ENCODE measurements at places on chromosomes 12 and 14.

GRCh38 chr12:14422516-14423230 lies 57.2 kb downstream of the ATF7IP start:
- H3K27ac ChIP-seq, result no peak overlapping the region
- H3K4me3 ChIP-seq, result no peak overlapping the region
- no peaks in the 10 kb centered on the region for H3K36me3 ChIP-seq
- no peaks in the 10 kb centered on the region for H3K27me3 ChIP-seq

GRCh38 chr14:29857551-29857950 lies 70.1 kb downstream of the PRKD1 start:
- no peaks in the 10 kb centered on the region for H3K4me1 ChIP-seq
- DNase-seq, result no peak
- no peaks in the 10 kb centered on the region for H3K27me3 ChIP-seq
- no peaks in the 10 kb centered on the region for H3K36me3 ChIP-seq
- no peak overlapping the region for H3K27ac ChIP-seq

DNA sequence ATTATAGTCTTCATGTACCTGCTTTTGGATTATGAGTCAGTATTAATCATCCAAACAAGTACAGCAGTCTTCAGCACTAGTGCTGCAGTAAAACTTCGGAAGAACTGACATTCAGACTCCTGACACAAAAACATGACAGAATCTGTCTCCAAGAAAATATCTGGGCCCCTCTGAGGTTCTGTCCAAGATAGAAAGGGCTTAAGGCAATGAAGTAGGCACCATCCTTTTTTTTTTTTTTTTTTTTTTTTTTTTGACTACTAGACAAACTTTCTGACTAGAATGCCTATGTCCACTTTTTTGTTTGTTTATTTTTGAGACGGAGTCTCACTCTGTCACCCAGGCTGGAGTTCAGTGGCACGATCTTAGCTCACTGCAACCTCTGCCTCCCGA lies 112.5 kb downstream of the MED13L start:
- peak overlapping the region; percentile 5 for H3K27ac ChIP-seq
- no peak for DNase-seq
- H3K27me3 ChIP-seq, result no peaks in the 10 kb centered on the region

DNA sequence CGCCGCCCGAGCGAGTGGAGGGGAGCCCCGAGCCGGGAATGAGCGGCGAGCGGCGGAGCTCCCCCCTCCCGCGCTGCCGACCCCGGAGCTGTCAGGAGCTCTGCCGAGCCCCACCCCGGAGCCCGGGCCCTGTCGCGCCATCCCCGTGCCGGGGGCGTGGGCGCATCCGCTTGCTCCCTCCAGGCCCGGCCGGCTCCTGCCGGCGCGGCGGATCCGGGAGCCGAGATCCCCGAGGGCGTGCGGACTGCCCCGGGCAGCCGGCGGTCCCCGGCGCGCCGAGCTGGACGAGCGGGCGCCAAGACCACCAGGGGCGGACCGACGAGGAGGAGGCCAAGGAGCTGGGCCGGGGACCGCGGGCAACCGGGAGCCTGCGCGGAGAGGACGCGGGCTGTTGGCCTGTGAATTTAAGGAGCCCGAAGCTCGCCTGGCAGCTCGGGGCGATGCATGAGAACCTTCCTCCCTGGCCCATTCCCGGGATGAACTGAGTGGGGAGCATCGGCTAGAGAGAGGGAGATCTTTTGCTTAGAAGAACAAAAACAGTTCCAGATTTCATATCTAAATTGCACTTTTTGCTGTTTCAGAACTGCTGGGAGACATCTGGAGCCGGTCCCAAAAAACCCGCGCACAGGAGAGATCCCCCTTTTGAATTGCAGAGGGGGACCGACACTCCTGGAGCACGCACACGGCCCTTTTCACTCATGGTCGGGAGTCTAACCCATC lies 2.0 kb downstream of the PTHLH start:
- DNase-seq, result no peak
- H3K27ac ChIP-seq, result peak overlapping the region; percentile 86

GRCh38 chr14:98408713-98409112 lies 863.3 kb downstream of the BCL11B start:
- no peaks in the 10 kb centered on the region for H3K27me3 ChIP-seq
- no peaks in the 10 kb centered on the region for H3K36me3 ChIP-seq
- no peaks in the 10 kb centered on the region for H3K4me1 ChIP-seq
- H3K4me3 ChIP-seq, result no peak overlapping the region
- no peak for DNase-seq

- no peaks in the 10 kb centered on the region for H3K4me1 ChIP-seq
- no peak overlapping the region for H3K4me3 ChIP-seq
- no peak for DNase-seq
- peak overlapping the region; percentile 77 for H3K27ac ChIP-seq
- H3K36me3 ChIP-seq, result no peaks in the 10 kb centered on the region
These were observed 57.8 kb downstream of the GALNT16 start for GRCh38 chr14:69317780-69318179.

- H3K4me1 ChIP-seq, result peaks cover 4% of the 10 kb centered on the region
- H3K27me3 ChIP-seq, result no peaks in the 10 kb centered on the region
- H3K27ac ChIP-seq, result peak overlapping the region; percentile 67
- DNase-seq, result peak; percentile 24
- no peaks in the 10 kb centered on the region for H3K36me3 ChIP-seq
These were observed 15.4 kb downstream of the TRIM9 start for GRCh38 chr14:51079489-51079888.

- no peak for DNase-seq
- no peak overlapping the region for H3K4me3 ChIP-seq
- no peaks in the 10 kb centered on the region for H3K36me3 ChIP-seq
- no peaks in the 10 kb centered on the region for H3K27me3 ChIP-seq
- H3K27ac ChIP-seq, result peak overlapping the region; percentile 5
These were observed 2.3 kb downstream of the ARHGEF25 start for GRCh38 chr12:57613427-57614109.

- H3K27ac ChIP-seq, result no peak overlapping the region
- no peaks in the 10 kb centered on the region for H3K27me3 ChIP-seq
- no peak for DNase-seq
- no peak overlapping the region for H3K4me3 ChIP-seq
- no peaks in the 10 kb centered on the region for H3K4me1 ChIP-seq
- H3K36me3 ChIP-seq, result no peaks in the 10 kb centered on the region
These were observed 17.0 kb downstream of the RIC8B start for GRCh38 chr12:106791531-106791930.

GRCh38 chr12:122437656-122438121 lies 15.2 kb upstream of the CLIP1 start:
- DNase-seq, result peak; percentile 47
- peak overlapping the region; percentile 54 for H3K27ac ChIP-seq
- H3K4me1 ChIP-seq, result no peaks in the 10 kb centered on the region
- no peaks in the 10 kb centered on the region for H3K36me3 ChIP-seq

GRCh38 chr14:75917322-75917945 lies 64.4 kb downstream of the TGFB3 start:
- H3K36me3 ChIP-seq, result no peaks in the 10 kb centered on the region
- H3K27me3 ChIP-seq, result no peaks in the 10 kb centered on the region
- H3K4me1 ChIP-seq, result no peaks in the 10 kb centered on the region
- no peak overlapping the region for H3K4me3 ChIP-seq

DNA sequence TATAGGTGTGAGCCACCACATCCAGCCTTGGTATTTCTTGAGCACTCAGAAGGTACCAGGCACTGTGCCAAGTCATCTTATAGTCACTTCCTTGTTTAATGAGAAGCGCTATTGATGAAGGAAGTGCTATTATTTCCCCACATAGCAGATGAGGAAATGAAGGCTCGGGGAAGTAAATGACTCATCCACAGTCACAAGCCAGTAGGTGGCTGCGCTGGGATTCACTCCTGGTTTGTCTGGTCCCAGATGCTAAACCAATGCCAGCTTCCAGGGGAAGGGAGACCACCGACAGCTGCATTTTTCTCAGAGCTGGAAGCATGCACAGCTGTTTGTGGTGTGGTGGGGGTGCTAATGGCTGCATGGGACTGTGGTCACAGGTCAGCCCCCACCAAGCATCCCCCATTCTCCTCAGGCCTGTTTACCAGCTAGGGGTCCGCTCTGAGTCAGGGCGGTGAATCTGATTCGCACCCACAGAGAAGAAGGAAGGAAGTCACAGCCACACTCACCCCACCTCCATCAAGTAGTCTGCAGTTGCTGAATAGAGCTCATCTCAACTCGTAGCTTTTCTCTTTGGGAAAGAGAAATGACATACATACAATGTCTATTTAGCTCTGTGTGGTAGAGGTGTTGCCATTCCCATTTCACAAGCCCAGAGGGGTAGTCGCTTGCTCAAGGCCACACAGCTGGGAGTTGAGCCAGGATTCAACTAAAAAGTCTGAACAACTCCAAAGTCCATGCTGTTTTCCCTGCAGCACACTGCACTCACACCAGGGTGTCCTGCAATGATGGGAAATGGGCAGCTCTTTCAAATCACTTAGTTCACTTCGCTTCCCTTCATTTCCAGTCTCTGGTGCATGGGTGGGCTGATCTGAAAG lies 6.3 kb upstream of the LTBP2 start:
- no peaks in the 10 kb centered on the region for H3K36me3 ChIP-seq
- no peaks in the 10 kb centered on the region for H3K27me3 ChIP-seq
- H3K4me1 ChIP-seq, result no peaks in the 10 kb centered on the region
- no peak for DNase-seq

GRCh38 chr12:53995002-53995377 lies 5.0 kb upstream of the HOXC9 start:
- no peaks in the 10 kb centered on the region for H3K36me3 ChIP-seq
- H3K4me1 ChIP-seq, result peaks cover 4% of the 10 kb centered on the region
- no peak for DNase-seq
- H3K27me3 ChIP-seq, result peaks cover 66% of the 10 kb centered on the region
- H3K27ac ChIP-seq, result peak overlapping the region; percentile 82
- peak overlapping the region; percentile 47 for H3K4me3 ChIP-seq

GRCh38 chr14:78253986-78254385 lies 83.8 kb downstream of the NRXN3 start:
- H3K4me1 ChIP-seq, result no peaks in the 10 kb centered on the region
- no peak overlapping the region for H3K27ac ChIP-seq
- DNase-seq, result no peak
- H3K4me3 ChIP-seq, result no peak overlapping the region
- no peaks in the 10 kb centered on the region for H3K36me3 ChIP-seq
- H3K27me3 ChIP-seq, result no peaks in the 10 kb centered on the region

DNA sequence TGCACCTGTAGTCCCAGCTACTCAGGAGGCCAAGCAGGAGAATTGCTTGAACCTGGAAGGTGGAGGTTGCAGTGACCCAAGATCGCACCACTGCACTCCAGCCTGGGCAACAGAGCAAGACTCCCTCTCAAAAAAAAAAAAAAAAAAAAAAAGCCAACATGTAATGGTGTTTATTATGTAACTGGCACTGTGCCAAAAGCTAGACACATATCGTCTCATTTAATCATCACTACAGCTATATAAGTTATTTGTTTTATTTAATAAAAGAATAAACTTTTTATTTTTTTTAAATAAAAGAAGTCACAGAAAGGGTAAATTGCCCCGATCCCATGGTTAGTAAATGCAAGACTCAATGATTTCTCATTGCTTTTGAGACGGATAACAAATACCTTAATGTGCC lies 76.9 kb downstream of the PTCSC3 start:
- H3K4me1 ChIP-seq, result no peaks in the 10 kb centered on the region
- H3K27me3 ChIP-seq, result no peaks in the 10 kb centered on the region
- no peak overlapping the region for H3K27ac ChIP-seq

- H3K27ac ChIP-seq, result no peak overlapping the region
- no peaks in the 10 kb centered on the region for H3K4me1 ChIP-seq
- H3K4me3 ChIP-seq, result no peak overlapping the region
- H3K36me3 ChIP-seq, result no peaks in the 10 kb centered on the region
- no peaks in the 10 kb centered on the region for H3K27me3 ChIP-seq
These were observed 95.8 kb upstream of the SLC35F4 start for GRCh38 chr14:57961786-57962060.

DNA sequence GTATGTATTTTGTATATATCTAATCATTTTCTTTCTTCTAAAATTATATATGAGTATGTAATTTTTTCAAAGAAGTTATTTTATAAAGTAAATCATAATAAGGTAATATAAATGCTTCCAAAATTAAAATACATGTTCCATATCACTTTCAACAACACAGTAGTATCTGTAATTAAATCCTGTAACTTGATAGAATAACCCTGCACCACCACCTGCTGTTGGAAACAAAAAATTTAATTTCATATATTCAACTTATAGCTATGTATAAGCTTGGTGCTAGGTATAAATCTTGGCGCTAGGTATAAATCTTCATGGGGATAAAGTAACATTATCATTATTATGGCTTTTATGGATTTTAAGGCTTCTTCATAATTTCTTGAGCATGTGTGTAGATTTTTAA lies 149.7 kb upstream of the DCN start:
- H3K4me1 ChIP-seq, result no peaks in the 10 kb centered on the region
- no peak overlapping the region for H3K27ac ChIP-seq
- DNase-seq, result no peak
- no peaks in the 10 kb centered on the region for H3K27me3 ChIP-seq

- no peaks in the 10 kb centered on the region for H3K4me1 ChIP-seq
- H3K27me3 ChIP-seq, result no peaks in the 10 kb centered on the region
- no peaks in the 10 kb centered on the region for H3K36me3 ChIP-seq
These were observed 328.7 kb downstream of the RPL10L start for GRCh38 chr14:46322730-46323403.

GRCh38 chr14:104333646-104334423 lies 195.4 kb downstream of the KIF26A start:
- DNase-seq, result peak; percentile 43
- no peaks in the 10 kb centered on the region for H3K36me3 ChIP-seq
- no peak overlapping the region for H3K27ac ChIP-seq
- H3K27me3 ChIP-seq, result no peaks in the 10 kb centered on the region

DNA sequence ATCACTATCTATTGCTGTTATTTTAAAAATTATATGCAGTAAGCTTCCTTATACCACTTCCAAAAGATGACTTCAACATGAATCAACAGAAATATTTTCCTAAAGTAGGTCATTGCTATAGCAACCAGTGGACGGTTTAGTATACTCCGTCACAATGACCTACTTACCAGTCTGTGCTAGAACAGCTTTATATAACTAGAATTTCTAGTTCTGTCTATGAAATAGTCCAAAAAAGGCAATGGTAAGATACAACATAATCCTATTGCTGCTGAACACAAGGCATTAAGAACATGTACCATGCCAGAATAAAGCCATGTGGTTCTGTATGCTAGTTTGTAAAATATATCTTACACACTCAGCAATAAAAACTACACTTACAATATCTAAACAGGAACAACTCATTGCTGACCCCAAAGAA lies 40.7 kb upstream of the MTERF2 start:
- no peaks in the 10 kb centered on the region for H3K36me3 ChIP-seq
- H3K27me3 ChIP-seq, result no peaks in the 10 kb centered on the region
- H3K4me1 ChIP-seq, result no peaks in the 10 kb centered on the region
- DNase-seq, result peak; percentile 40
- peak overlapping the region; percentile 90 for H3K27ac ChIP-seq
- H3K4me3 ChIP-seq, result no peak overlapping the region

DNA sequence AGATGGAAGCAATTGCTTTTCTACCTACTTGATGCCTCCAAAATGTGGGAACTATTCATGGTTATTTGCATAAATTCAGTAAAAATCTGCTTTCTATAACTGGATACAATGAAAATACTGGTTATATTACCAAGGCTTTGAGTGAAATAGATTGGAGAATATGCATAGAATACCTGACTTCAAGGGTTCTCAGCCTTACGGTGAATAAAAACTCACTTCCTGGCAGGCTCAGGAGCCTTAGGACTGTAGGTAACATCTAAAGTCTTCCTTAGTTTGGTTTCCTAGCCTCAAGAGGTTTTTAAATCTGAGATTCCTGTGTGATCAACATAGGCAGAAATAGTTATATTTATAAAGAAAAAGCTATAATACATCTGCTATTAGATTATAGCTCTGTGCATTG lies 158.6 kb downstream of the SLC41A2 start:
- no peaks in the 10 kb centered on the region for H3K4me1 ChIP-seq
- H3K4me3 ChIP-seq, result no peak overlapping the region
- H3K27ac ChIP-seq, result no peak overlapping the region
- no peak for DNase-seq

GRCh38 chr12:62805517-62805916 lies 129.4 kb downstream of the PPM1H start:
- no peaks in the 10 kb centered on the region for H3K27me3 ChIP-seq
- no peak overlapping the region for H3K27ac ChIP-seq
- H3K36me3 ChIP-seq, result no peaks in the 10 kb centered on the region
- H3K4me3 ChIP-seq, result no peak overlapping the region
- no peaks in the 10 kb centered on the region for H3K4me1 ChIP-seq
